ENCODE measurements at places on chromosomes 13 and 19.

GRCh38 chr19:58183817-58184215 is 955 bp downstream of the ZNF274 start:
- peaks cover 71% of the 10 kb centered on the region for H3K36me3 ChIP-seq
- H3K27me3 ChIP-seq: no peaks in the 10 kb centered on the region
- DNase-seq: no peak
- H3K4me3 ChIP-seq: peak overlapping the region; percentile 98

GRCh38 chr19:50652722-50653121 is 3.5 kb downstream of the C19orf81 start:
- H3K4me1 ChIP-seq: peaks cover under 1% of the 10 kb centered on the region
- no peaks in the 10 kb centered on the region for H3K36me3 ChIP-seq
- H3K27ac ChIP-seq: no peak overlapping the region
- no peak overlapping the region for H3K4me3 ChIP-seq
- DNase-seq: no peak

GRCh38 chr19:29682236-29682895 is 17.1 kb downstream of the PLEKHF1 start:
- H3K4me1 ChIP-seq: no peaks in the 10 kb centered on the region
- no peak overlapping the region for H3K4me3 ChIP-seq
- H3K27me3 ChIP-seq: peaks cover 43% of the 10 kb centered on the region
- no peak for DNase-seq
- H3K27ac ChIP-seq: no peak overlapping the region
- no peaks in the 10 kb centered on the region for H3K36me3 ChIP-seq

DNA sequence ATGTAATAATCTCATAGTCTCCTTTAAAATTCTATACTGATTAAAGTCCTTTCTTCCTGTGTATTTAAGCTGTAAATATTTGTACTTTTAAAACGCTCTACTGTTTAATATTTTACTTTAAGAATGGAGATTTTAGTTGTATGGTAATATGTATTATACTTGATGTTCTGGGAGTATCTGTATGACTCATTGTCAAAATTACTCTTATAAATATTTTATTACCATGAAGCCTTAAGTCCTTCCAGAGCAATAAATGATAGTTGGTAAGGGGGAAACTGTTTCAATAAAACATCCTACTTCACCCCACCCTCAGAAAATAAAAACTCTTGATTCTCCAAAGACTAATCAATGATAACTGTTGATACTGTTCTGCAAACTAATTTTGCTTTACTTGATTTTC is 6.4 kb downstream of the PCDH9 start:
- no peak overlapping the region for H3K4me3 ChIP-seq
- H3K36me3 ChIP-seq: no peaks in the 10 kb centered on the region
- H3K4me1 ChIP-seq: no peaks in the 10 kb centered on the region
- H3K27ac ChIP-seq: no peak overlapping the region
- DNase-seq: no peak
- H3K27me3 ChIP-seq: no peaks in the 10 kb centered on the region
